ENCODE measurements at places on chromosomes 2 and 18.
A peak's percentile ranks its signal among the peaks of the same experiment; 100 is the strongest.

DNA sequence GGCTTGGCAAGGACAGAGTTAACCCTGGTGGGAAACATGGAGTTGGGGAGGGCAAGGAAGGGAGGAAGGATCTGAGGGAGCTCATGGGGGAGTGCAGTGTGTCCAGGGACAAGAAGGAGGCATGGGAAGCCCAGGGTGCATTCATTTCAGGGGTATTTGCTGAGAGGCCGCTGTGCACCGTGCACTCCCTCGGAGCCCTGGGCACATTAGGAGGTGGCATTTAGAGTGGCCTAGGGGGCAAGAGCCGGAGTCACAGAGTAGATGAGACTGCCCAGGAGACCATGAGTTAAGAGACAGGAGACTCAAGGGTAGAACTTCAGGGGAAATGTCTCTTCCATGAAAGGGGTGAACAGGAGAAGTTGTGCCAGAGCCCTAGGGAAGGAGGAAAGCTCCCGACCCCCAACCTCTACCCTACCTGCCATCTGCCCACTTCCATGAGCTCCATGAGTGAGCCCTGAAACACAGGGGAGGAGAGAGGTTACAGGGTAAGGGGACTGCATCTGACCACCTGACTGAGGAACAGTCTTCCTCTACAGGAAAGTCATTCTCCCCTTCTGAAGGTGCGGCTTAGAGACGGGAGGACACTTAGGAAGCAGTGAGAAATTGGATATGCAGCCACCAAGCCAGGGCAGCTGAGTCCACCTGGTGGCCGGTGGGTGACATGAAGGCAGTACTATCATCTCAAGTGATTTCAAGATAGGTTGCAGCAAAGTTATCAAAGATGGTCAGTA is 58.5 kb upstream of the COPS8 start:
- DNase-seq, result peak; percentile 50

DNA sequence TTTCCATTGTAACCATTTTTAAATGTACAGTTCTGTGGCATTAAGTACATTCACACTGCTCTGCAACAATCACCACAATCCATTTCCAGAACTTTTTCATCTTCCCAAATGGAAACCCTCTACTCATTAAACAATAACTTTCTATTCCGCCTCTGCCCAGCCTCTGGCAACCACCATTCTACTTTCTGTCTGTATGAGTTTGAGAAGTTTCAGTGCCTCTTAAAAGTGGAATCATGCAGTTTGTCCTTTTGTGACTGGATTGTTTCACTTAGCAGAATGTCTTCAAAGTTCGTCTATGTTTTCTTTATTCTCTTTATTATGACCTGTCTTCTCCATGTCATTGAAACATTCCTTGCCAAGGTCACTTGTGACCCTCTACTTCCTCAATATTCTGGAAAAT is 22.0 kb upstream of the PELI1 start:
- no peak for DNase-seq

DNA sequence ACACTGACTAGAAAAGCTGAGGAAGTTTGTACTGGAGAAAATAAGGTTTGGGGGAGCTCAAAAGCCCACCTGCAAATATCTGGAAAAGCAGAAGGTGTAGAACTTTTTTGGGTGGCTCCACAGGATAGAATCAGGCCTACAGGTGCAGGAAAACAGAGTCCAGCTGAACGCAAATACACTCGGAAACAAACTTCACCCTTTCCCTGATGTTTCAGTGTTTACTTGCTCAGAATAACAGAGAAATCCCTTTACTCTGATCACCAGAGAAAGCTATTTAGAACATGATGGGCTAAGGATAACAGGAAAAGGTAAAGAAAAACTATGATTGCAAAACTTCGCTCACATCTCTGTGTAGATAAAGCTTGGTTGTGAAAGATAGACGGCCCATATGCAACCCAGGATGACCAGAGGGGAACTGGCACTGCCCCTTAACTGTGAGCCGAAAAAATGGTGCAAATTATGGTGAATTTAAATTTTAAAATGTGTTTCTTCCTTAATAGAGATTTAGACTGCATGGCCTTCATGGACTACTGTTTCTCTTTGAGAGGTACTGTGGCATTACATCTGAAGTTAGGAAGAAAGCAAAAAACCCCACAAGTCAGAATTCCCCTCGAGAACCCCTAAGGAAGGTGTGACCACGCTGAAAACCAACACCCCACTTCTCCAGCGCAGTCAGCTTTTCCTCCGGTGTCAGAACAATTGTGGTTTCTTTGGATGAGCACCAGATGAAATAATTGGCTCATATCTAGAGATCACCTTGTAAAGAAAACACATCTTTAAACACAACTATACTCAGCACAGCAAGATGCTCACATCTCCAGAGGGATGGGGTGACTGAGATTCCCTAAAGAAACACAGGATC is 84.5 kb upstream of the TMEM247 start:
- DNase-seq, result no peak

GRCh38 chr2:146850746-146851145 is 994.1 kb upstream of the ACVR2A start:
- no peak for DNase-seq

- no peak for DNase-seq
Observed at GRCh38 chr2:26076001-26076587, 42.2 kb downstream of the RAB10 start.

GRCh38 chr2:50449306-50449705 is 582.6 kb downstream of the NRXN1 start:
- no peak for DNase-seq
